GM12891 (cell line): ENCODE measurements at places on chromosomes 1 and 21.

DNA sequence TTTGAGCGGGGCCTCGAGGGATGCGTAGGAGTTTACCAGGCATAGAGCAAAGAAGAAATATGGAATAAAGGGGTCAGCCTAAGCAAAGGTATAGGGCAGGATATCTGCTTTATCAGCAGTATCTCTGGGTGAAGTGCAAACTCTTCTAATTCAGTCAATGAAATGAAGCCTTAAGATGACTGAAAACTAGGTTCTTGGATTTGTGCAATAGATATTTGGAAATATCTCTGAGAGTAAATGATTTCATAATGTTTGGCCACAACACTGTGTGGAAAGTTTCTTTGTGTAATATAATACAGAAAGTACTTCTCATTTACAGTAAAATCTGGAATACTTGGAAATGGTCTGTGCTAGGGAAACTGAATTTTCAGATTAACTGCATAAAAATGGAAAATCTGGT, 26.1 kb downstream of the KCNJ15 start:
- DNase-seq, result no peak

DNA sequence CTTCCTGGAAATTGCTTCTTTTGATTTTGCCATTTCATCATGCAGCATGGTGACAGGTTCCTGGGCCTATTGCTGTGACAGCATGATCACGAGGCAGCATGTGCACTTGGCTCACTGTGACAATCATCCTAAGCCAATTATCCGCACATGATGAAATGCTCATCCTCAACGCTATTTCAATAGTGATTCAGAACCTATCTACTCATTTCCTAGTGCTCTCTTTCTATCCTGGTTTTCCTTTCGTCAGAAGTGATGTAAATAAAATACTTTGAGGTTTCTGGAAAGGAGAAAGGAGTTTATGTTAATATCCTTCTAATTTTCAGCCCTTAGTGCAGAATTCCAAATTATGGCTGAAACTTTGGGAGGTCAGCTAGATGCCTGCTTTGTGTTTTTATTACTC, 110.6 kb upstream of the ADAMTS5 start:
- no peak for DNase-seq

DNA sequence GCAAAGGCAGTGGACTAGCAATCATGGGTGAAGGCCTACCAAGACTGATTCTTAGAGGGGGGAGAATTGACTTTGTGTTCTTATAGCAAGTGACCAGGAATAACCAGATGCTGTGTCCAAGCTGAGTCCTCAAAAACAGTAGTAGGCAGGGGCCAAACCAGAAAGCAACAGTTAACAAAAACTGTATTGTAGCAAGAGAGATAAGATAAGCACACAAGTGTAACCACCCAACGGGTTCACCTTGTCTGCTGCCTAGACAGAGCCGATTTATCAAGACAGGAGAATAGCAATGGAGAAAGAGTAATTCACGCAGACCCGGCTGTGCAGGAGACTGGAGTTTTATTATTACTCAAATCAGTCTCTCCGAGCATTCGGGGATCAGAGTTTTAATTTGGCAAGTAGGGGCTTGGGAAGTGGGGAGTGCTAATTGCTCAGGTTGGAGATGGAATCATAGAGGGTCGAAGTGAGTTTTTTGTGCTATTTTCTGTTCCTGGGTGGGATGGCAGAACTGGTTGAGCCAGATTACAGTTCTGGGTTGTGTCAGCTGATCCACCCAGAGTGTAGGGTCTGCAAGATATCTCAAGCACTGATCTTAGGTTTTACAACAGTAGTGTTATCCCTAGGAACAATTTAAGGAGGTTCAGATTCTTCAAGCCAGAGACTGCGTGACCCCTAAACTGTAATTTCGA, 8.3 kb upstream of the CSRP1 start:
- no peak for DNase-seq

DNA sequence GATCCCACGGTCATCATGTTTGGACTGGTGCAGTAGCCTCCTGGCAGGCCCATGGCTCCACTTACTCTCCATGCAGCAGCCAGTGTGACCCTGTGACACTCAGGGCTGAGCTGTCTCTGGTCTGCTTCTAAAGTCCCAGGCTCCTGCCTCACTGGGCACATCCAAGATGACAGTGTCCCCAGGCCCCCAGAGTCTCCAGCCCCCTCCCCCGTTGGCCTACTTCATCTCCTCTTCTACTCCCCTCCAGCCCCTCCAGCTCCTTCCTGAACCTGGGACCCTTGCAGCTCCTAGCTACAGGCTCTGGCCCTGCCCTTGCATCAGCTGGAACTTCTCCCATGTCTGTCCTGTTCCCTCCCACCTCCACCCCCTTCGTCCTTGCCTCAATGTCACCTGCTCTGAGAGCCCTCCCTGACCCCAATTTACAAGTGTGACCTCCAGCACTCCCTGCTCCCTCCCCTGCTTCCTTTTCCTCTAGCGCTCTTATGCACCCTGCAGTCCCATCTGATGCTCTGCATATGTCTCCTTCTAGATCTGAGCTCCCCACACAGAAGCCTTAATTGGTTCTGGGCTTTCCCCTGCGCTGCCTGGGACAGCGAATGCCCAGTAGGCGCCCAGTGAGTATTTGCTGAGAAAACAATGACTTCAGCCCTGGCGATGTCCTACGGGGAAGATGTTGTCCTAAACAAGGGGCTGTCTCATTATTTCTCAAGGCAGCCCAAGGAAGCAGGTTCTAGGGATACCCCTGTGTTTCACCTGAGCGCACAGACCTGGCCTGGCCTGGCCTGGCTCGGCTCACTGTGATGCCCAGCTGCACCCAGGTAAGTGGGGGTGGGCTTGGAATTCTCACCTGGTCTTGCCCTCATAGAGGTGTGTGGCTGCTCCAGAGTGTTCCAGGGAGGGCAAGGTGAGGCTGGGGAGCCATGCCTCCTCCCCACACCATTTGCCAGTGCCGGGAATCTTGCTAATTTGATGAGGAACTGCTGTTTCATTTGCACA, 600.6 kb downstream of the PTPRU start:
- no peak for DNase-seq

DNA sequence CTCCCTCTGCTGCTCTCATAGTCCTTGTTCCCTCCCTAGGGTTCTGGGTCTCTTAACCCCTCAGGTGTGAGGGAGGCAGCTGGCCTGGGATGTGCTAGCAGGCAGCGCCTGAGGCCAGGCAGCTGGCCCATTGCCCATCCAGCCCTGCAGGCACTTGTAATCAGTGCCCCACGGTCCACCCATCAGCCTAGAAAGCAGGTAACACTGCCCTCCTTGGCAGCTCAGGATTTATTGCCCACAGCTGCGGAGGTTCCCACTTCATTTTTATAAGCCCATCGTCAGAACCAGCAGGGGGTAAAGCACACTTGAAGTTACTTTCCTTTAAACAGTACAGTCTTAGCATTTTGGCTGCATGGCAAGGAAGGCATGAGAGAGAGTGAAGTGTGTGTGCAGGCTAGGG, 70.6 kb downstream of the TMEM53 start:
- DNase-seq, result no peak

- DNase-seq, result no peak
These were observed 20.8 kb upstream of the RGS2 start for GRCh38 chr1:192787914-192788585.

GRCh38 chr1:13513895-13514546, at the start of gene LRRC38:
Gene LRRC38, minus strand, starts transcription at chr1:13514003. Its CDS starts 410 bp downstream, at chr1:13513593.
- no peak for DNase-seq
